ENCODE measurements at places on chromosomes 11 and 22.

DNA sequence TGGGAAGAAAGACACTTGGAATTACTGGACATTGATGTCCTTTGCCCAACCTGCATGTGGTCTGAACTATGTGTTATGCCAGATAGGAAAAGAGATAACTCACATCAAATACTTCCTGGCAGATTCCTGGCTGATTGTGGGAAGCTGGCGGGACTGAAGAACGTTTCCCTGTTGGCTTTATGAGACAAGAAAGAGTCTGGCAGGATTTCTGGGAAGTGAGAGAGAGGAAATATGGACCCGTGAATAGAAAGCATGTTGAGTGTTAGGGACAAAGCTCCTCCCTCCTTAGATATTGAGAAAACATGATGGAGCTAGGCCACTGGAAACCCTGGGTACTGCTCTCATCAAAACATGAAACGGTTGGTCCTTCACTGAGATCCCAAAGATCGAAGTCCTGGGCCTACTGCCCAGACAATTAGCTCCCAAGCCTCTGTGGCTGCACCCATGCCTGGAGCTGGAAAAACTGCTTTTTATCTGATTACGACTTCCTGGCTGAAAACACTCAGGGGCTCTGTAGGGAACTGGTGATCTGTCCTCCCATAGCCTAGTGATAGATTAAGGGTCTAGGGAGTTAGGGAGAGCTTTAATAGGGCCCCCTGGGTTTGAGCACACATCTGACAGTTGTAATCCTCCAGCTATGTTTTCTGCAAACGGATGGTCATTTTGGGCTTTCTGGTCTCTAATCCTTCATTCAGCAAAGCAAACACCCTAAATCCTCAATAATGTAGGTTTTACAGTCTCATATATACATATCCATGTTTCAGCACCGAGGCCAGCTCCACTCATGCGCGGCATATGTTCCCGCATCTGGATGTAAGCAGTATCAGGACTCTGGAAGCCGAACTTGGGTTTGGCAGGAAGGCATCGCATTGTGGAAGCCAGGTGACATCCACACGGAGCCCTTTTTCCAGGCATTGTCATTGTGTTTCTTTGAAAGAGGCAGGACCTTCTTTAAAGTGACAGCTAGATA lies 6.1 kb upstream of the B3GAT1 start:
- DNase-seq, result no peak

- DNase-seq, result no peak
Measured at GRCh38 chr11:75766443-75767227, 1.9 kb upstream of the DGAT2 start.

DNA sequence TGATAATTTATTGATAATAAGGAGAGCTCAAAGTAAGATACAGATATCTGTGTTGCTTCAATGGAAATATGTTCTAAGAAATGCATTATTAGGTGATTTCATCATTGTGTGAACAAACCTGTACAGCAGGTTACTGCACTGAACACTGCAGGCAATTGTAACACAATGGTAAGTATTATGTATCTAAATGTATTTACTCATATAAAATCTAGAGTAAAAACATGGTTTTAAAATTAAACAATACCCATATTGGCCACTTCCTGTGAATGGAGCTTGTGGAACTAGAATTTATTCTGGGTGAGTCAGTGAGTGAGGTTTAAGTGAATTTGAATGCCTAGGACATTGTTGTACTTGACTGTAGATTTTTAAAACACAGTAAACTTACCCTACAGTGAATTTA lies 722.9 kb upstream of the RAG2 start:
- no peak for DNase-seq

DNA sequence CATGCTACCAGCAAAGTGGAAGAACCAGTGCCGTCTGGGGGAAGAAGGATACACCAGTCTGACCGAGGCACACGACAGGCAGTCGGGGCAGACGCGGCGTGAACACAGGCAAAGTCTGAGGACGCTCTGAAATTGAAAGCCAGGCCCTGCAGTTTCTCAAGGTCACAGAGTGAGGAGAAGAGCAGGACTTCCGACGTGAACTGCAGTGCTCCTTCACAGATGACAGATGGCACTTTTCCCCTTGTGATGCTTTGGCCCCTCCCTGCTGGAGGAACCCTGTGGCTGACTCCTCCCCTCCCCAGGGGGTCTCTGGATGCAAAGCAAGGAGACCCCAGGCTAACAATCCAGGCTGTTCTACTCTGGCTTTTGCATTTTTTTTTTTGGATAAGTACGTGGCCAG lies 19.6 kb upstream of the JAM3 start:
- DNase-seq, result no peak

DNA sequence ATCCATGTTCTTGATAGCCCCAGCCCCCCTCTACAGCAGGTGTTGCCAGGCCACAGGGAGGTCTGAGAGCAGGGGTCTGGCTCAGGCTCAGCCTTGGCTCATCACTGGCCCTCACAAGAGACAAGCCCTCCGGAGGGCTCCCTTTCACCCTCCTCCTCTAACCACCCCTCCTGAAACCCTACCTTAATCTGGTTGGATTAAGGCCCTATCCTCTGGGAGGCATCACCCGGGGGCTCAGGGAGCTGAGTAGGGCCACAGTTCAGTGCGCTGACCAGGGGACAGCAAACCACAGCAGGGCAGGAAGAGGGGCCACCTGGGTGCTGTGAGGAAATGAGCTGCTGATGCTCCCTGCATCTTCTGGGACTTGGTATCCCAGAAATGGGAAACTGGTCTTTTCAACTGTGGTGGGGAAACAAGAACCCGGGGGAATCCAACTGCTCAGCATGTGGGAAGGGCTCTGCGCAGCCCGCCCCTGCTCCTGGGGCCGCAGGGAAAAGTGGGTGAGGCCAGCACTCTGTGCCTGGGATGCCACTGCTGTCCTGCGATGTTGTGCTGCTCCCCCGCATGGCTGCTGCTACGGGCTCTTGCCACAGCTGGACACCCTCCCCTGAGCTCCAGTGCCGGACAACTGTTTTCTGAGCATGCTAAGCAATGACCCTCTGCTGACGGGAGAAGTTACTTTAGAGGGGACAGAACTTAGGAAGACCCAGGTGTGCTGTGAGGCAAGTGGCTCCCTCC lies 17.5 kb downstream of the ADORA2A start:
- no peak for DNase-seq

GRCh38 chr11:22927793-22928192 lies 67.5 kb upstream of the CCDC179 start:
- DNase-seq, result no peak
